ENCODE measurements at places on chromosomes 16 and 17.

DNA sequence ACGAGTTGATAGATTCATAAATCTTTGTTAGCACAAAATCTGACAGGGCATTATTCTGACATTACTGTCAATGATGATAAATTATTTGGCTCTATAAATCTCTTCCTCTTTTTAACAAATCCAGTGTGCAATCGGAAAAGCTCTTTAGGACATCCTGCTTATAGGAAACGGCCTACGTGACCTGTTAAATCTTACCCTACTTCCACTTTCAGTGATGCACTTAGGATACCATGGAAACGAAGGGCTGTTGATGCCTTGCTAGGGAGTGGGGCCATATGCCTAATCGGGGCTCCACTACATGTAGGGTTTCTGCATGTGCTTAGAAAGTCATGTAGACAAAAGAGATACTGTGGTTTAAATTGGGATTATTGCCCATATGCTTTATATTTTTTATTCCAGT, 27.2 kb downstream of the ZNF594 start:
- DNase-seq: no peak

DNA sequence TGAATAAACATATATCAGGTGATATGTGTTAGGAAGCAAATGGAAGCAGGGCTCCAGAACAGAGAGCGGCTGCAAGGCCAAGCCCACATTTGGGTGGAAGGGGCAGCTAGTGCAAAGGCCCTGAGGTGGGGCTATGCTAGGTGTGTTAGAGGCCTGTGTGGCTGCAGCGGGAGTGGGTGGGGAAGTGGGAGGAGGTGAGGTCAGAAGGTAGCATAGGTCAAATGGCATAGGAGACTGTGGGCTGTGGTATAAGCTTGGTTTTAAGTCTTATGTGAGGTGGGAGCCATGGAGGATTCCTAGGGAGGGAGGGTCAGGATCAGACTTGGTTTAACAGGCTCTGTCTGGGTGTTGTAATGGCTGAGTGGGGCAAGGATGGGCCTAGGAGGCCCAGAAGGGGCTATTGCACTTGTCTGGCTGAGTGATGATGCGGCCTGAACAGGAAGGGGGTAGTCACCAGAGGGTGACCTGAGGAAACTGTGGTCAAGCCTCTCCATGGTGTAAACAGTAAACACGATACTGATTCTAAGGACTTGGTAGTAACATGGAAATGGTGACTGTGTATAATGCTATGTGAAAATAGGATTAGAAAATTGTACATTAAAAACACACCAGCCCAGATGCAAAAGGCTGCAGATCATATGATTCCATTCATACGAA, 31.1 kb downstream of the RAI1 start:
- no peak for DNase-seq

GRCh38 chr16:66116163-66117002, 250.1 kb upstream of the CDH5 start:
- DNase-seq: no peak

DNA sequence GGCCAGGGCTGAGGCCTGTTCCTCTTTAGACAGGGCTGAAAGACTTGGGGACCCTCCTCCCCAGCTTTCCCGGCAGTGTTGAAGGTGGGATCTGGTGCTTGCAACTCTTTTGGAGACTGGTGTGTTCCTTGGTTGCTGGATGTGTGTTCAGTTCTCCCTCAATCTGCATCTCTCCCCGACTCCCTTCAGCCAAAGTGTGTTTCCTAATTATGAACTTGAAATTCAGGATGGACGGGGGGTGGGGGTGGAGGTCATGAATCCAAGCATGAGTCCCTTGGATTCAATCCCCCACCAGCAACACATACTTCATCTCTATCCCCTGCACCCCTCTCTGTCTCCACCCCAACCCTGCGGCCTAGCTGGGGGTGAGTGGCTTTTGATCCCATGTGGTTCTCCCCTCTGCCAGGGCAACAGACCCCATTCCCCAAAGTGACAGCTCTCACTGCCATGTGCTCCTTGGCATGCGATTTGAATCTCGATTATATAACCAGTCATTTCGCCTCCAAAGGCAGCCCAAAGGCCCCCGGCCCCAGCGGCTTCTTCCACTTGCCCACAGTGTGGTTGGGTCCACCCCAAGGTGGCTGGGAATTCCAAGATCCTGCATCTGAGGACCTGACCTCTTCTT, 1.3 kb downstream of the ARHGAP23 start:
- no peak for DNase-seq

GRCh38 chr17:81712468-81713003, 452 bp downstream of the SLC25A10 start:
- no peak for DNase-seq

DNA sequence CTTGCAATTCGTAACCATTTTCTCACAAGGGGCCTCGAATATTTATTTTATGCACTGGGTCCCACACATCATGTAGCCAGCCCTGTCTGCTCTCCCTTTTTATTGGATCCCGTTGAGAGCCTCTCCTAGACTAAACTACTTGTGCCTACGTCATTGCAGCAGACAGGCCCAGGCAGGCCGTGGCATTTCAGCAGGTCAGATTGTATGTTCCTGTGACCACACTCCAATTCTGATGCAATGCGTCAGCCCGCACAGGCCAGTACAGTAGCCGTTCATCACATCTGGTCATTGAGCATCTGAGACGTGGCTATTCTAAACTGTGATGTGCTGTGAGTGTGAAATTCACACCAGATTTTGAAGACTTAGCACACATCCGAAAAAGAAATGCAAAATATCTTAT, 42.2 kb downstream of the ABAT start:
- no peak for DNase-seq

- DNase-seq: no peak
Observed at GRCh38 chr17:7987112-7987893, 15.1 kb upstream of the GUCY2D start.

- DNase-seq: no peak
Observed at GRCh38 chr16:31713945-31714902, 159.4 kb upstream of the ZNF267 start.
